ENCODE measurements at places on chromosomes 3 and 15.
A peak's percentile ranks its signal among the peaks of the same experiment; 100 is the strongest.

GRCh38 chr3:85781806-85782205 is 823.0 kb downstream of the CADM2 start:
- peak; percentile 78 for DNase-seq
- H3K36me3 ChIP-seq: no peaks in the 10 kb centered on the region
- H3K27me3 ChIP-seq: no peaks in the 10 kb centered on the region
- no peak overlapping the region for H3K4me3 ChIP-seq

GRCh38 chr3:119626196-119626595 is 28.5 kb downstream of the PLA1A start:
- H3K27me3 ChIP-seq: no peaks in the 10 kb centered on the region
- H3K36me3 ChIP-seq: no peaks in the 10 kb centered on the region
- no peak for DNase-seq
- H3K27ac ChIP-seq: no peak overlapping the region
- peaks cover 27% of the 10 kb centered on the region for H3K4me1 ChIP-seq
- H3K4me3 ChIP-seq: no peak overlapping the region

DNA sequence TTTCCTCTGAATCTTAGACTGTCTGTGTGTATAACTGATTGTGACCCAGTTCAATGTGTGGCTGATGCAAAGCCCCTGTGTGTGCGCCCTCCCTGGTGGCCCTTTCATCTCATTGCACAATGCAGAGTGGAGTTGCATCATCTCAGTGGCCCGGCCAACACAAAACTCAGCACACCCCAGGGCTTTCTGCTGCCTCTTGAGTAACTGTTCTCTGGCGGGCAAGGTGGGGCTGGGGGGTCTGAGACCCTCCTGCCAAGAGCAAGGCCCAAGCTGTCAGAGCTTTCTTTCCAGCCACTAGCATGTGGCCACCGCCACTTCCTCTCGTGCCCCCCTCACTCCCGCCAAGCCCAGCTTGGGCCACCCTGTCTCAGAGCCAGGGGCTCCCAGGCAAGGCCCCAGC is 80.7 kb upstream of the ALDH1L1 start:
- no peaks in the 10 kb centered on the region for H3K4me1 ChIP-seq
- no peak overlapping the region for H3K4me3 ChIP-seq
- DNase-seq: no peak
- H3K27me3 ChIP-seq: no peaks in the 10 kb centered on the region
- H3K36me3 ChIP-seq: no peaks in the 10 kb centered on the region

GRCh38 chr15:97501291-97501690 is 459.2 kb upstream of the ARRDC4 start:
- H3K4me3 ChIP-seq: no peak overlapping the region
- H3K4me1 ChIP-seq: no peaks in the 10 kb centered on the region
- H3K27ac ChIP-seq: no peak overlapping the region
- DNase-seq: no peak

- no peak overlapping the region for H3K27ac ChIP-seq
- no peak overlapping the region for H3K4me3 ChIP-seq
- peaks cover 21% of the 10 kb centered on the region for H3K4me1 ChIP-seq
- H3K36me3 ChIP-seq: no peaks in the 10 kb centered on the region
- DNase-seq: no peak
- no peaks in the 10 kb centered on the region for H3K27me3 ChIP-seq
Measured at GRCh38 chr3:161550491-161551195, 54.0 kb downstream of the OTOL1 start.

GRCh38 chr3:70095260-70095659 is 95.7 kb downstream of the SAMMSON start:
- H3K27me3 ChIP-seq: no peaks in the 10 kb centered on the region
- H3K4me3 ChIP-seq: no peak overlapping the region
- DNase-seq: no peak
- H3K27ac ChIP-seq: no peak overlapping the region
- H3K36me3 ChIP-seq: no peaks in the 10 kb centered on the region

Measured in PC-3 (cell line).